HFFc6 (cell line): ENCODE measurements at places on chromosomes 6 and 20.

DNA sequence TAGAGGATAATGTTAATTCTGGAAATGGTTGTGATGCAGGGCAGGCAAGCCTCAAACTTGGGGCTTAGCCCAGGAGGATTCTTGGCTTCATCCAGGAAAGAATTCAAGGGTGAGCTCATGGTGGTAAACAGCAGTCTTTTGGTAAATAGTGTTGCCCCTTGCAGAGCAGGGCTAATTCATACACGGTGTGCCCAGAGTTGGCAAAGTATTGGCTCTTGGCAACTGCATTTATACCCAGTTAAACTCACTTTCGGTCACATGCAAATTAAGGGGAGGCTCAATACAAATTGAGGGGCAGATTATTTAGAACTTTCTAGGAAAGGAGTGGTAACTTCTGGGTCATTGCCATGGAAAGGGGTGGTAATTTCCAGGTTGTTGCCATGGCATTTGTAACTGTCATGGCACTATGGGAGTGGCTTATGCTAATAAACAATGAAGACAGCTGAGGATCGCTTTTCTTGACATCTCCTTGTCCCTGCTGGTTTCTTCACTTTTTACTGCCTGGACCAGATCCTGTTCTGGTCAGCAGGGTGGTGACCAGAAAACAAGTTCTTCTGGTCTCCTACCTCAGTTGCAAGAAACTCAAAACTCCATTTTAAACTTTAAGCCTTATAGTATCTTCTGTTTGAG is 3.9 kb upstream of the OTOR start:
- no peak for DNase-seq

DNA sequence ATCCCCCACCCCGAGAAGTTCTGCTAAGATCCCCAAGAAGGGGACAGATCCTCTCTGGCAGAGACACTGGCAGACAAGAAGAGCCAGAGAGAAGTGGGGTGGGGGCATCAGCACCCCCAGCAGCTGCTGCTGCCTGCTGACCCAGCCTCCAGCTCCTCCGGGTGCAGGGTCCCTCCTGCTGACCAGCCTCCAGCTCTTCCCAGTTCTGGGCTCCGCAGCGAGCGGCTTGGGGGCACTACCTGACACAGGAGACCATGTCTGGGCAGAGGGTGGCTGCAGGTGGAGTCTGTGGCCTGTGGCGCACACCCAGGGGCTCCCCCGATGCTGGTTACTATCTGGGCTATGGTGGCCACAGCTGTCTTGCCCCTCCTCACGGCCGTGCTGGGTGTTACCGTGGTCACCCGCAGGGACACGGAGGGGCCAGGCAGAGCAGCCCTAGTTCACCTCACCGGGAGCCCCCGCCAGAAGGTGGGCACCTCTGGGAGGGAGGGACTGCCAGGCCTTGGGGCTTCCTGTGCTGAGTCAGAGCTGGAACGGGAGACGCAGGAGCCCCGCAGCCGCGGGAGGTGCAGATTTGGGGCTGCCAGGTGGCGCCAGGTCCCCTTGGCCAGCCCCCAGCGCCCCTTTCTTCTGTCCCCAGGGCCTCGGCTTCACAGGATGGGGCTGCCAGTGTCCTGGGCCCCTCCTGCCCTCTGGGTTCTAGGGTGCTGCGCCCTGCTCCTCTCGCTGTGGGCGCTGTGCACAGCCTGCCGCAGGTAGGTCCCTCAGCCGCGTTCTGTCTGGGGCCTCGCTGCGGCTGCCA is 630 bp downstream of the LIME1 start:
- no peak for DNase-seq

DNA sequence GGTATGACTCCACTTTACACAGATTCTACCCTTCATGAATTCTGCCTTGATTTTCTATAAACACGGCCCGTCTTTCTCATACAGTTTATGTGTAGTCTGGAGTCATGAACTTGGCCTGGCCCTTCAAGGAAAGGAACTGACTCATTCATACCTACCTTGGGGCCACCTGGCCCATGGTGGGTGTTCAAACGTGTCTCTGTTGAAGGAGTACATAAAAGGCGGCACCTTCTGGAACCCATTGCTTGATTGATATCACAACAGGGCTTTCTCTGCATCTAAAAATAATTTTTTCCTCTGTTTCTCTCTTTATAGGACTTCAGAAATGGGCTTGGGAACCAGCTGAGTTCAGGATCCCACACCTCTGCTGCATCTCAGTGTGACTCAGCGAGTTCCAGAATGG is 363.0 kb upstream of the SOX4 start:
- DNase-seq = no peak

- no peak for DNase-seq
These were observed 93.2 kb downstream of the FOXO3 start for GRCh38 chr6:108653949-108654348.

DNA sequence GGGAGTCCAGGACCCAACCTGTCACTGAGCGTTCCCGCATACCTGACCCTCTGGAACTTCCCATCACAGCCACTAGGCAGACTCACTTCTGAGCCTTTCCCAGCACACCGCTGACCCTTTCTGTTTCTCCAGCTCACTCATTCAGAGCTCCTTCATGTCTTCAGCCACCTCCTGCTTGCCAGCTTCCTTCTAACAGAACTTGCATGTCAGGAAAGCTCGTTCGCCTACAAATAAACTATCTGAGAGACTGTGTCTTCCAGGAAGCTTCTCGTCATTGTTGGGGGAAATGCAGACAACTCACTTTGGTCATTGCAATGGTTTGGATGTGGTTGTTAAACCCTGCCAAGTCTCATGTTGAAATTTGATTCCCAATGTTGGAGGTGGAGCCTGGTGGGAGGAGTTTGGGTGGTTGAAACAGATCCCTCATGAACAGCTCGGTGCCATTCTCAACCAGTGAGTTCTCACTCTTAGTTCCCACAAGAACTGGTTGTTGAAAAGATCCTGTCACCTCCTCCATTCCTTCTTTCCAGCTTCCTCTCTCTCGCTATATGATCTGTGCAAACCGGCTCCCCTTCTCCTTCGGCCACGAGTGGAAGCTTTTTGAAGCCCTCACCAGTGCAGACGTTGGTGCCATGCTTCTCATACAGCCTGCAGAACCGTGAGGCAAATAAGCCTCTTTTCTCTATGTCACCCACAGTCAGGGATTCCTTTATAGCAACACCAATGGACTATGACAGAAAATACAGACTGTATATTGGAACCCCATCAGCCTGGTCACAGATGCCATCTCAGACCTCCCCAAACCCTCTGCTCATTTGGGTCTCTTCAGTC is 1.4 kb upstream of the MUC21 start:
- peak; percentile 48 for DNase-seq

DNA sequence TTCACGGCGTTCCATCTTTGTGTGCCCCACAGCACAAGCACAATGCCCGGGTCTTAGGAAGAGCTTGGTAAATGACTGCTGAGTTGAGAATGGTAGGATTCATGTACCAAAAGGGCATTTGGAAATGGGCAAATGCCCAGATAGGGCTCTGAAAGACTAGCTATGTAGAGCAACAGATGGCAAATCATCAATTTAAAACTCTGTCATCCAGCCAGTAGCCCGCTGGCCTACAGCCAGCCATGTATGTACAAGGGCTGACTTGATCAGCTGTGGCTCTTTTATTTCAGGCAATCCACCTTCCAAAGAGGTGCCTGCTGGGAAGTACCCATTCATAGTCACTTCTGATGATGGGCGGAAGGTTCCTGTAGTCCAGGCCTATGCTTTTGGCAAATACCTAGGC is 35.1 kb downstream of the NT5E start:
- no peak for DNase-seq

DNA sequence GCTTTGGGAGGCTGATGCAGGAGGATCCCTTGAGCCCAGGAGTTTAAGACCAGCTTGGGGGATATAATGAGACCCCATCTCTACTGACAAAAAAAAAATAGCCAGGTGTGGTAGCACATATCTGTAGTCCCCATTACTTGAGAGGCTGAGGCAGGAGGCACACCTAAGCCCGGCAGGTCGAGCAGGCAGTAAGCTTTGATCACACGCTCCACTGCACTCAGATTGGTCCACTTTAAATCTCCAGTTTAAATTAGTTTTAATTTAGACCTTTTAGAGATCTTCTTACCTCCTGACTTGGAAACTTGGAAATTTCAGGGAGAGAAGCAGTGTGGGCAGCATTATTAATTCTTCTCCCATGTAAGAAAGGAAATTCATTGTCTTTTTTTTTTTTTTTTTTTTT is 16.8 kb upstream of the PLCB4 start:
- no peak for DNase-seq

GRCh38 chr20:41029150-41029901 is 704 bp downstream of the TOP1 start:
- no peak for DNase-seq

- DNase-seq = no peak
These were observed 218.5 kb downstream of the LY86 start for GRCh38 chr6:6806844-6807518.

GRCh38 chr6:64010010-64010409 is 374.4 kb downstream of the PHF3 start:
- DNase-seq = no peak

DNA sequence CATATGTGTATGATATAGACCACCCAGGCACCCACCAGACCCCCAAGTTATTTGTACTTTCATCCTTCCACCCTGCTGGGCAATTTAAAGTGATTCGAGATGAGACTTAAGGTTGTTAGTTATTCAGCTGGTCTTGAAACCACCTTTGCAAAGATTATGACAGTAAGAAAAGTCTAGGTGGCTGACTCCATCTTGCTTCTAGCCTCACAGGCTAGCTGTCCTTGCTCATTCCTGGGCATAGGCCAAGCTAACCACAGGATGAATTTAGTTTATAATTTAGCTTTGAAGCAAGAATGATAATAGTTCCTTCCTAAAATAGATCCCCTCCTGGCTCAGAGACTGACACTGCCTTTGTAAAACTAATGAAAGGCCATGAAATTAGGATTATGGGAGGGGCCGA is 71.9 kb upstream of the IYD start:
- DNase-seq = no peak

DNA sequence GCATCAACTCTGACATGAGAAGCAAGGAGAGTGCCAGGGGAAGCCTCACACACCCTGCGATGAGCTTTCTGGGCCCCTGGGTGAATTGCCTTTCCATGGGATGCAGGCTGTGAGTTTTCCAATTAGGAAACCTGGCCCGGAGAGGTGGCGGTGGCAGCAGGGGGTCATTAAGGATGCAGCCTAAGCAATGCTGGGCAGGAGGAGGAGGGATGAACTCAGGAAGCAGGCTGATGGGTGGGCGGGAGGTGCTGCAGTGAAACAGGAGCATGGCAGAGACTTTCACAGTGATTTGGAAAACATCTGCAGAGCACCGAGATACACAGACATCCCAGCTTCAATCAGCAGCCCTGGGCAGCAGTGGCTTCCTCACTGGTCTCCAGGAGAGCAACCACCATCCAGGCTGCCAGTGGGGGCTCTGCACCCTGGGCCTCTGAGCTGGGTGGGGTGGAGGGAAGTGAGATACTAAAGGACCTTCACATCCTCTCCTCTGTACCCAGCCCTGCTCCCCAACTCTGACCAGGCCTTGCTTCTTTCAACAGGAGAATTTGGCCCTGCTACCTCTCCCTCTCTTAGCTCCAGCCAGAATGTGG is 44.9 kb downstream of the LRFN2 start:
- no peak for DNase-seq

GRCh38 chr6:143197377-143197776 is 136.7 kb downstream of the AIG1 start:
- DNase-seq = no peak

GRCh38 chr20:62849431-62849830 is 12.2 kb downstream of the TCFL5 start:
- DNase-seq = no peak

- DNase-seq = no peak
These were observed 21.9 kb upstream of the TAF8 start for GRCh38 chr6:42028234-42029061.

- DNase-seq = no peak
These were observed 19.2 kb downstream of the SPTLC3 start for GRCh38 chr20:13028001-13028400.

- DNase-seq = no peak
These were observed 174.8 kb downstream of the DOK5 start for GRCh38 chr20:54650052-54650719.

DNA sequence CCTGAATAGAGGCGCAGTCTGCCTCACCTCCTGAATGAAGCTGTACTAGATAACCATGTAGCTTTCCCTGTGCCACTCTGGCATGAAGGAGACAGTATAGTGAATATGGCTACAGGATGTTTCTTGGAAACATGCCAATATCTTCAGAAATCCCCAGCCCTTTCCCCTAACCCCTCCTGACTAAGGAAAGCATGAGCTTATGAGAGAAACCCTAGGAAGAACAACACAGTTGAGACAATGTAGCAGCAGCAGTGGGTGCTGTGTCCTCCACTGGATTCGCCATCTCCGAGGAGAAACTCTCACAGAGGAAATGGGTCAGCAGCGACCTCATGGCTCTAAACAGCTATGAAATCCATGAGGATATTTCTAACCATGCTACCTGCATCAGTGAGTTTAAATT is 6.7 kb downstream of the HLA-DQA1 start:
- DNase-seq = no peak

GRCh38 chr20:45890077-45890984 is 677 bp downstream of the NEURL2 start:
- peak; percentile 46 for DNase-seq

GRCh38 chr6:163352966-163353365 is 61.6 kb upstream of the QKI start:
- no peak for DNase-seq

DNA sequence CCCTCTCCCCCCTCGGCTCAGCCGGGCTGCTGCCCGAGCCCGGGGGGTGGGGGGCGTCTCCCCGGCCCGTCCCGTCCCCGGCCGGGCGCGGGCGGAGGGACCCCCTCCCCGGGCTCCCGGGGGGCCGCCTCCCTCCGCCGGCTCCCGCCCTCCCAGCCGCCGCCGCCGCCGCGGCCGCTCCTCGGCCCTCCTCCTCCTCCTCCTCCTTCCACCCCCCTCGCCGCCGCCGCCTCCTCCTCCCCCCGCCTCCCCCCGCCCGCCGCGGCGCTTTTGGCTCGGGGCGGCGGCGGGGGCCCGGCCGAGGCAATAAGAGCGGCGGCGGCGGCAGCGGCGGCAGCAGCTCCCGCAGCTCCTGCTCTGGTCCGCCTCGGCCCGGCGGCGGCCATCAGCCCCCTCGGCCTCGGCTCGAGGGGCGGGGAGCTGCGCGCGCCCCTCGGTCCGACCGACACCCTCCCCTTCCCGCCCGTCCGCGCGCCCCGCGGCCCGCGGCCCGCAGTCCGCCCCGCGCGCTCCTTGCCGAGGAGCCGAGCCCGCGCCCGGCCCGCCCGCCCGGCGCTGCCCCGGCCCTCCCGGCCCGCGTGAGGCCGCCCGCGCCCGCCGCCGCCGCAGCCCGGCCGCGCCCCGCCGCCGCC is 38.7 kb downstream of the GNAS start:
- DNase-seq = peak; percentile 38

DNA sequence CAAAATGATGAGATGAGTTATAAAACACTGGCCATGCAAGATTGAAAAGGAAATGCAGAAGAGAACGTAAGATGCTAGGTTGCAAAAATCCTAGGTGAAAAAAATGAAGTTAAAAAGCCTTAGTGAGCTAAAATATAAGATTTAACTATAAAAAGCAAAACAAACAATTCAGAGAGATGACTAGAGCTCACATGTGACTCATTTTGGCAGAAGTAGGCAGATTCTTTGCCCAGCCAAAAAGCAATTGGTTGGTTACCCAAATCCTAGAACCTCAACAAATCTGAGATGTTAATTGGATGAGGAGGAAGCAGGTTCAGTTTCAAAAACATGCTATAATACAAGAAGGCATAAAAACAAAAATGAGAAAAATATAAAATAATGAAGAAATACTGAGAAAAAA is 249.1 kb downstream of the OGFRL1 start:
- DNase-seq = peak; percentile 49
